Lower lobe of right lung (tissue), 2 donors: ENCODE measurements at places on chromosomes 3 and 15. TPM values are rescaled to one million over a fixed set of nuclear protein-coding genes. Genes with fewer than 3 reads are reported as not detected.

GRCh38 chr15:74196175-74196574 lies 6.4 kb downstream of the STRA6 start:
- peaks cover 18% of the 10 kb centered on the region for H3K4me1 ChIP-seq
- H3K36me3 ChIP-seq, result no peaks in the 10 kb centered on the region
- no peak overlapping the region for H3K4me3 ChIP-seq
- no peaks in the 10 kb centered on the region for H3K27me3 ChIP-seq

Gene LAMB2
- total RNA-seq, result 410 TPM

Gene CASR
- not detected for total RNA-seq

Gene KCNMB3
- 2.9 TPM for total RNA-seq
